Dermis blood vessel endothelial cell (primary cell): ENCODE measurements at places on chromosomes 13 and 19. TPM values are rescaled to one million over a fixed set of nuclear protein-coding genes. Genes with fewer than 3 reads are reported as not detected.

Gene C13orf42
- not detected in 2 replicates for total RNA-seq

Gene MIDN
- 22.1 and 27.9 TPM in 2 replicates for total RNA-seq

Gene KIR2DL3
- not detected in 2 replicates for total RNA-seq

Gene CYP4F2
- total RNA-seq = not detected in 2 replicates

Gene GJB2
- total RNA-seq = 0.05 and 0.17 TPM in 2 replicates

Gene HOMER3
- total RNA-seq = 128 and 272 TPM in 2 replicates

Gene ETHE1
- 102 and 104 TPM in 2 replicates for total RNA-seq
